NCI-H69 (cell line): ENCODE measurements at places on chromosomes 6 and 20.

DNA sequence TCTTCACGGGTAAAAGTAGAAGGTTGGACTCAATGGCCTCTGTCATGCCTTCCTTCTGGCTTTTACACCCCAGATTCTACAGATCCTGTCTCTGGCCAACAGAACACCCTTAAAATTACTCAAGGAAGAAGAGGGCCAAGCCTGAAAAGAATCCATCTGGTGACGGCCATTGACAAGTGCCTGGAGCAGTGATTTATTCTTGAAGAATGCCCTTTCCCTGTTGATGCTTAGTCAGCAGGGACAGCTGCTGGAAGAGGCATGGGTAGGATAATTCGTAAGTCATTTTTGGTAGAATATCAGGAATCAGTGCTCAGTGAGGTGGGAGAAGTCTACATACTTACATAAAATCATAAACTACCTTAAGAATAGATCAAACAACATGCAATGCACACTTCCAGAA, 397.9 kb downstream of the SAMD5 start:
- no peak for DNase-seq

DNA sequence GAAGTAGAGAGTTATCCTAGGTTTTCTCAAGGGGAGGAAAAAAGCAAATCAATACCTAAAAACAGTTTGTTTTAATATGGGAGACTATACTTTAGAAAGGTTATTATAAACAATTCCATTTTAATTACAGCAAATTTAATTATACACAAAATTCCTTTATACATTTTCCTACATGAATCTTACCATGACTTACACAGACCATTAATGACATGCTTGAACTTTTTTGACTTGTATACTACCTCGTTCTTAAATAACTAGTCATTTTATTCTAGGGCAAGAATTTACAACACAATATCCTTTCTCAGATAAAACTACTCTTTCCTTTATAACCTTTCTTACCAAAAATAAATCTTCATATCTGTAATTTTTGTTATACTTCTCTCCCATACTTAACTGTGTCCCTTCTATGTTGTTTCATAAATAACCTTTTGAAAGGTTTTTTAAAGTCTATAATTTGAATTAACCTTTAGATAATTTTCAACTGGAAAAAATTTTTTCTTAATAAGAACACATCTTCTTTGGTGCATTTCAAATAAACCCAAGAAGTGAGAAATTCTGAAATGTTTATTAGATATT, 729.4 kb downstream of the TENT5A start:
- DNase-seq, result peak; percentile 52

GRCh38 chr6:48883116-48883515, 579.9 kb downstream of the MMUT start:
- DNase-seq, result no peak

GRCh38 chr6:106160189-106160588, 74.1 kb downstream of the PRDM1 start:
- DNase-seq, result no peak

DNA sequence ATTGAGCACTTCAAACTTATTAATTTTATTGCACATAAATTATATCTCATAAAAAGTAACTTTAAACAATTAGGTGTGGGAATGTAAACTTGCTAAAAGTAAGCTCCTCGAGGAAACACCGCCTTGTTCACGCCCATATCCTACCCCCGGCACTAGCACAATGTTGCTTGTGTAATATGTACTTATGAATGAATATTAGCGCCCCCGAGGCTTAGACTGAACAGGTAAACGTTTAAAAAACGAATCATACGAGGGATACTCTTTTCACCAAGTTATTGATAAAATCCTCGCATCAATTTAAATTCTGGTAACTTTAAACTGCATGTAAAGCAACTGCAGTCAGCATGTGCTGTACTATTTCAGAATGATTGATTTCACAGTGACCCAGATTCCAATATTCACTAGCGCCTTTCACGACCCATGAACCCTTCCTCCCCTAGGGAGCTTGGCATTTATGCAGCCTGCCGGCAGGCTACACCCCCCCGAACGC, 637 bp downstream of the TFB1M start:
- DNase-seq, result peak; percentile 81

DNA sequence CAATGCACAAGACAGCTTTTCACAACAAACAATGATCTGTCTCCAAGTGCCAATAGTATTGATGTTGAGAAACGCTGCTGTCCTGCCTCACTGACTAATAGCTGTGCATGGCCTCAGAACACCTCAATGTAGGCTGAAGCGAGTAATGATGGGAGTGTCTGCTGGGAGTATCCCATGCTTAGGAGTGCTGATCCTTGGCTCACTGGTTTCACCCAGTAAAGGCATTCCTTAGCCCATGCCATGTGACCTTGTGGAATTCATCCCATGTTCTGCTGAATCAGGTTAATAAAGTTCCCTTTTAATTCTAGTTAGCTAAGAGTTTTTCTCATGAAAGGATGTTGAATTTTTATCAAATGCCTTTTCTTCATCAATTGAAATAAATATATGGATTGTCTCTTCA, 3.8 kb upstream of the WFDC12 start:
- no peak for DNase-seq

DNA sequence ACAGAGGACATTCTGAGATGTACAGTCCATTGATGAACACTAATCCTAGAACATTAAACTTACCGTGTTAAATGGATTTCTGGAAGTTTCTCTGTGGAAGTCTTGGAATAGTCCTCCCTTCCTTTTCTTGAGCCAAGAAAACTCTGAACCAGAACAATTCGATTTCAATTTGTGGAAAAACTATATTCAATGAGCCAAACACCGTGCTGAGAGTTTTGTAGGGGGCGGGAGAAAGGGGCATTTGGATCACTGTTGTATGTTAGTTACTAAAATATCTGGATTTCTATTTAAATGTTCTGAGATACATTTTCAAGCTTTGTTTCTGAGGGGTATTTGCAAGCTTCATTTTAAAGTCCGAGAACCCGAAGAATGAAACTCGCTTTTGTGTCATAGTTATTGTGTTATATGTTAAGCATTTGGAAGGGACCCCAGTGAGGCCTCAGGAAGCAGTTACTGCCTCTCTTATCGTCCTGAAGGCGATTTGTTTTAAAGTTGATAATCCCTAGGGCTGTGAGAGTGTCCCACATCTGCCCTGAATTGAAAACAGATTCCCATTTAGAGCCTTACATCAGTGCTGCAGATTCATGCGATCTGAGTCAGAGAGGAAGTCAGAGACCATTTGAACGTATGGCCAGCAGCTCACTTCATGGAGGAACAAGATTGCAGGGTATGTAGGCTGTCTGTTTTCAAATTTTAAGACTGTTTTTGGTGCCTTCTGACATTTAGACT, 70.8 kb upstream of the SASH1 start:
- DNase-seq, result no peak

DNA sequence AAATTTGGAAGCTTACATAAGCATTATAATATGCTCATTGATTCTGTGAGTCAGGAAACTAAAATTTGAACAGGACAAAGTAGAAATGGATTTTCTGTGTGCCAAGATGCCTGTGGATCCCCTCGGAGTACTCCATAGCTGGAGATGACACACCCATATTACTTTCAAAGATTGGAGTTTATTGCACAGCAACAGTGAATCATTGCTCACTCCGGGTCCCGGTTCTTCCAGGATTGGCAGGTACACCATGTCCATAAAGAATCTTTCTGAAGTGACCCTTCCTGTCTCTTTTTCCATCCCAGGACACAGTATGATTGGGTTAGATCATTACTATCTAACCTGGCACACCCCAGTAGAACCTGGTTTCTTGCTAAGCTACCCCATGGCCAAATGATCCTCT, 2.7 kb upstream of the BTN2A2 start:
- DNase-seq, result no peak
